ENCODE measurements at places on chromosomes 11 and 22.

DNA sequence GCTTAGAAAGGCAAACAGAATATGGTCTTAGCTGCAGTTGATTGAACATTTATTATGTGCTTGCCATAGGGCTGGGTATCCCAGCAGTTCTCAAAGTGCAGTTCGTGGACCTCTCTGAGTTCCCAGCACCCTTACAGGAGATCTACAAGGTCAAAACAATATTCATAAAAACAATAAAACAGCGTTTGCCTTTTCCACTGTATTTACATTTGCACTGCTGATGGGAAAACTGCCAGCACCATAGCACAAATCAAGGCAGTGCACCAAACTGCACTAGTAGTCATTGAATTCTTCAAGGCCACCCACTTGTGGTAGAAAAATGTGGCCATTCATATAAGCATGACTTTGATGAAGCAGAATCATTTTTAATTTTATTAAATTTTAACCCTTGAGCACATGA lies 128.1 kb downstream of the CCDC34 start:
- no peak for DNase-seq

- DNase-seq = no peak
These were observed 8.4 kb downstream of the MRGPRF start for GRCh38 chr11:69004411-69005182.

DNA sequence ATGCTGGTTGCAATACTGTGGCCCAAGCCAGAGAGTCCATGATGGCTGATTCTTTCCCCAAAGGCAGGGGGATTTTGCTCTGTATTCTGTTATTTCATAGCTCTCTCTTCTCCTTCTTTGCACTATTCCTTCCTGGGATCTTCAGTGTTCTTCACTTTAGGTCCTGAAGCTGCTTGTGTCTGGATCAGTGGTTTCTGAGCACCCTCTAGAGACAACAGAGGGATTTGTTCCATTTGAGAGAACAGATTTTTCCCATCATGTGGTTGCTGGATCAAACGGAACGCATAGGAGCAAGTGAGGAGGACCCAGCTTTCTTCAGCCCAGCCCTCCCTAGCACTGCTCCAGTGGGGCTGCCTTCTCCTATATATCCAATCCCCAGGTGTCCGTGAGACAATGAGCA lies 68.7 kb upstream of the SYN3 start:
- peak; percentile 15 for DNase-seq

- DNase-seq = no peak
These were observed 14.2 kb upstream of the TALDO1 start for GRCh38 chr11:733072-733471.

DNA sequence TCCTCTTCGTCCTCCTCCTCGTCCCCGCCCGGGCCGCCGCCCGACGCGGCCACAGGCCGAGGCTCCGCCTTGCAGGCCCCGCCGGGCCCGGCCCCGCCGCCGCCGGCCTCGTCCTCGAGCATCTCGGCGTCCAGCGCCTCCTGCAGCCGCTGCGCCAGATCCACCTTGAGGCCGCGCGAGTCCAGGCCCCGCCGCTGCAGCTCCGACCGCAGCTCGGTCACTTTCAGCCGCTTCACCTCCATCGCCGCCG lies 417 bp downstream of the HNRNPUL2 start:
- DNase-seq = no peak
